Hematopoietic multipotent progenitor cell treated with erythropoietin and hydrocortisone succinate and interleukin-3 and kit ligand, for 6 days (in vitro differentiated cells): ENCODE measurements at places on chromosomes 4 and X.

- peak; percentile 82 for DNase-seq
Measured at GRCh38 chrX:124388562-124388961, 42.2 kb downstream of the SH2D1A start.

GRCh38 chrX:4850312-4850711, 1136.9 kb upstream of the PRKX start:
- no peak for DNase-seq

DNA sequence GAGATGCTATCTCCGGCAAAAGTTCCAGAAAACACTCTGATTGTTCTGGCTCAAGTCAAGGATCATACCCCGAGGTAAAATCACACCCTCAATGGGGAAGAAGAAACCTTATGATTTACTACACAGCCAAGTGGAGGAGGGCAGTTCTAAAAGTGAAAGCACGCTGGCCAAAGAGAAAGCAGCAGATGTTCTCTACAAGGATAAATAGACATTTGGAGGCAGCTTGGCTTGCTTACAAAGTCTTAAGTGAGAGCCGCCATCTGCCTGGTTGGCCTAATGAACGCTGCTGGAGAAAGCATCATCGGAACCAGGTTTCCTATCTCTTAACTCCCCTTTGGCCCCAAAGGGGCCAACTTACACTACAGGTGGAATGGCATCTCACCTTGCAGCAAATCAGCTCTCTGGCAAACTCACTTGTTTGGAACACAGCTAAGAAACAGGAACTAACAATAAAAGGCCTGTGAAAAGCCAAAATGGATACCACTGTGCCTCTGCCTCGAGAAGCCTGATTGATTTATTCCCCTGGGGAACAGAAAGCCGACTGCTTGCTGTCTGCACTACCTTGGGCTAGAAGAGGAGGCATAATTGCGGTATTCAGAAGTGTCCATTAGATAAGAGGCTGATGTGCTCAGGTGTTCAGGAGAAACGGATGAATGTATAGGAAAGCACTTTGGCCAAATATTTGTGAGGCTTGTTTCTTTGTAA, 22.8 kb downstream of the FRAS1 start:
- DNase-seq: no peak

- no peak for DNase-seq
Measured at GRCh38 chrX:151153086-151153485, 23.3 kb upstream of the GPR50 start.

DNA sequence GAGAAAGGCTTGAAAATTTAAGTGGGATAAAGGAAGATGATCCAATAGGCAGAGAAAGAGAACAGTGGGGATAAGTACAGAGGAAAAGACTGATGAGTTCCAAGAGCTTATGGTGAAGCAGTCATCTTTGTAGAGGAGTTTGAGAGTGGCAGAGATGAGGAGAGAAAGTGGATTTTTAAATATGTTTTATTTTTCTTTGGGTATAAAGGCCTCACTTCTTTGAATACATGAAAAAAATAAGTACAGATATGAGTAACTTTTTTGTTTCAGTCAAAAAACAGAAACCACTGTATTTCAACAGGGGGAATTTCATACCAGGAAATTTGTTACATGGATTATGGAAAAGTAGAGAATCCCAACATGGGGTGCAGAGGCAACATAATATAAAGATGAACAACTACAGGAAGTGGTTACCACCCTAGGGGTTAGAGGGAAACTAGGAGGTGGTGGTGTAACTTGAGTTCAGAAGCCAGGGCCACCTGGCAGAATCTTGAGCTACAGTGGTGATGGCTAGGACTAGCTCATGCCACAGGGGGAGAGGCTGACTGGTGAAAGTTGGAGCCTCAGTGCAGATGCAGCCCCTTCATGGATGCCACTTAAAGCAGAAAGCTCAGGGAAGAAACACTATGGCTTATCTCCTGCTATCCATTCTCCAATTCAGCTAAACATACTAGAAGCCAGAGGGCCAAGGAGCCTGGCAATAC, 3.4 kb upstream of the CYBB start:
- no peak for DNase-seq

- peak; percentile 63 for DNase-seq
Measured at GRCh38 chrX:120769576-120770341, 105.9 kb downstream of the CT47B1 start.

GRCh38 chr4:8707045-8707781, 114.6 kb downstream of the CPZ start:
- no peak for DNase-seq

- no peak for DNase-seq
Measured at GRCh38 chr4:55172694-55173287, 47.4 kb upstream of the KDR start.

DNA sequence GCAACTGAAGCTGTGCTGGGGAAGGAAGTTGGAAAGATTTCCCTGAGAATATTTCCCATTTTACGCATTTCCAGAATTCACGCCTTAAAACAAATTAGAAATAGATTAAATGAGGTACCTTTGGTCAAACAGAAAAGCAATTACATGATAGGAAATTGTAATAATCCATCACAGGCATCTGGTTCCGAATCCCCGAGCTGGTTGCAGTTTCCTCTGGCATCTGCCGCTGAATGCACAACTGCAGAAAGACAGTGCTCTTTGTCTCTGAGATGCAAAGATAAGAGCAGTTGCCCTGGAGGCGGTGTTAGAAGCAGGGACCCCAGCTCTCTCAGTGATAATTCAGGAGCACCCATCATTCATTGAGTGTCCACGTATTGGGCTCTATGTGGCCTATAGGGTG, 224.4 kb downstream of the LDB2 start:
- no peak for DNase-seq

DNA sequence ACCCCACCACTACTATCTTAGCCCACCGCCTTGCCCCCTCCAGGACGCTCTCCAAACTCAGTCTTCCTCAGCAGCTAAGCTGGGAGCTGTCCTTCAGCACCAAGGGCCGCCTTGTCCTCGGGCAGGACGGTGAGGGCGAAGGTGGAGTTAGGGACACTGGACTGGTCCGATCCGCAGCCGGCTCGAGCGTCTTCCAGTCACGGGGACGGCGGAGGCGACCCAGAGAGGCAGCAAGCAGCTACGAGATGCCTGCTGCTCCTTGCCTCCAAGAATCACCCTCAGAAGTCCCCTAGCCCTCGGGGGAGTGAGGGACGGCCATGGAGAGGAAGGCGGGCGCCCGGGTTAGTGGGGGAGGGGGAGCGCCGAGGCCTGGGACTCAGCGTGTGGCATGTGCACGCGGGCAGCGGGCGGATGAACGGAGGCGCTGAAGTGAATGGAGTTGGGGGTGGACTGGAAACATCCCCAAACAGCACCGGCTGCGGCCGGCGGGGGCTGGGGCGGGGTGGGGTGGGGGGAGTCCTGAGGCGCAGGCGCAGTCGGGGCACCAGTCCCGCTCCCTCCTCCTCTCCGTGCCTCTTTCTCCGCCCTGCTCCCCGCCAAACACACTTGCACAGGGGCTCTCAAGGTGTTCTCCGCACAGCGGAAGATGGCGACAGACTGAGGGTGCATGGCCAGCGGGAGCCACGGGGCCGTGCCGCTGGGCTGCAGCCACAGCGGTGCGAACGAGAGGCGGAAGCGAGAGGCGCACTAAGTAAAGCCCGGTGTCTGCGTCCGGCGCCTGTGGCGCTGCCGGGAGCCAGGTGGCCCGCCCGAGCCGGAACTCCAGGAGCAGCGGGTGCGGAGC, at the start of gene NALF2:
Gene NALF2, plus strand, starts transcription at position 545 of the 844 bp plus-strand sequence. CDS start 957 bp downstream, outside the sequence.
- DNase-seq: peak; percentile 60

GRCh38 chr4:177945268-177945667, 503.0 kb upstream of the AGA start:
- DNase-seq: no peak

GRCh38 chr4:44670506-44671199, 7.6 kb upstream of the GUF1 start:
- no peak for DNase-seq
